Glutamatergic neuron (in vitro differentiated cells): ENCODE measurements at places on chromosomes 5 and 9.

DNA sequence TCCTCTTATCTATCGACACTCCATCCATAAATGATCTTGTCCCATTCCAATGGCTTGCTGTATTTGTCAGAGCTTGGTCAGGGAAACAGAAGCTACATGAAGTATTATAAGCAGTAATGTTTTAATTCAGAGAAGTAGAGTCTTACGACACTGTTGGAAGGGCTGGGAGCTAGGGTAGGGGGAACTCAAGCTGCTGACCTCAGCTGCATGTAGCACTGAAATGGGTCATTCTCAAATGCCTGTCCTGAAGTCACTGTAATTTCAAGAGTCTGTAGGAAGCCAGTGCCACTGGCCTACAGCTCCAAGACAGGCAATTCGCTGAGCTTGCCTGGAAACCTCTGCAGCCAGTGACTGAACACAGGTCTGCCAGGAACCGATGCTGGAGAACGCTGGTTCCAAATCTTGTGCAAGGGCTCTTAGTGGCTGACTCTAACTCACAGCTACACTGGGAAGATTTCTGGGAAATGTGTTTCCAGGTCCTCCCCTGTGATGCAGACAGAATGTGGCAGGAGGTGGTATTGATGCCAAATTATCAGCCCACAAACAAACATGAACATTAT lies 532.4 kb downstream of the CCDC171 start:
- H3K36me3 ChIP-seq: peaks cover 5% of the 10 kb centered on the region
- DNase-seq: no peak
- no peak overlapping the region for H3K27ac ChIP-seq
- no peak overlapping the region for H3K4me3 ChIP-seq
- H3K27me3 ChIP-seq: peaks cover 2% of the 10 kb centered on the region

DNA sequence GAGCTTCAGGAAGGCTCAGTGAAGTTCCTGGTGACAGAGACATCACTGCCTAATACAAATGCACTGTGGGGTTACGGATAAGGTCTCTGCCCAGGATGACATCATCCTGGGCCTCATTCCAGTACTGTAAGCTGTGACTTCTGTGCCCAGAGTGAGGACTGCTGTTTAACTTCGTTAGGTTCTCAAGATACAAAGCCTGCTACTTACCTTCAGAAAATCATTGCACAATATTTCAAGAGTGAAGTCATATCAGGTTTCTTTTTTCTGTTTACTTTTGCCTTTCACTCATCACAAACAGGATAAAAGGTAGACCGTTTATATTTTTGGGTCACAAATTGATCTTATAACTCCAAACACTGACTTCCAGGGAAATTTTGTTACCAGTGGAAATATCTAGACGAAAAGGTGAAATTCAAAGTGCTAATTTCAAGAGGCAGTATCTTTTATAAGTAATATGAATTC lies 241.2 kb downstream of the PIK3R1 start:
- no peak overlapping the region for H3K27ac ChIP-seq
- peaks cover 3% of the 10 kb centered on the region for H3K4me1 ChIP-seq
- no peak overlapping the region for H3K4me3 ChIP-seq
- H3K36me3 ChIP-seq: no peaks in the 10 kb centered on the region
- DNase-seq: no peak

GRCh38 chr5:10202089-10202910 lies 47.4 kb downstream of the ATPSCKMT start:
- H3K27ac ChIP-seq: no peak overlapping the region
- DNase-seq: no peak
- H3K4me1 ChIP-seq: peaks cover 3% of the 10 kb centered on the region
- H3K4me3 ChIP-seq: no peak overlapping the region

DNA sequence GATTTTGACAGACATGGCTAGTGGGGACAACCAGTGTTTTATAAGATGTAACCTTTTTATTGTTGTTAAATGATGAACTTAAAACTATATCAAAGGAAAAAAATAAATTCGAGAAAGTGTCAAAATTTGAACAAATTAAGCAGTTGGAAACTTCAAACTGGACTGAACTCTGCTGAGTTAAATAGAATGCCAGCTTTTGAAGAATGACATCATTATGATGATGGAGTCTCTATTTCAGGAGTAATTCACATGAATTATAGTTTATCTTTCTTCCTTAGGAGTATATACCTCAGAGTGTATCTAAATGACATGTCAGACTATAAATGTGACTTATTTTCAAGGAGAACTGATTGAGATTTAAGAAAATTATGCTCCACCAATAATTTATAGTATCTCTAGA lies 125.2 kb downstream of the CAMK4 start:
- H3K36me3 ChIP-seq: no peaks in the 10 kb centered on the region
- no peak for DNase-seq
- H3K27ac ChIP-seq: no peak overlapping the region

- peaks cover 2% of the 10 kb centered on the region for H3K27me3 ChIP-seq
- peak overlapping the region; percentile 70 for H3K4me3 ChIP-seq
- no peaks in the 10 kb centered on the region for H3K36me3 ChIP-seq
- DNase-seq: no peak
These were observed 600.2 kb upstream of the TLE4 start for GRCh38 chr9:78971540-78971939.

- DNase-seq: no peak
- H3K27ac ChIP-seq: no peak overlapping the region
- peaks cover 10% of the 10 kb centered on the region for H3K27me3 ChIP-seq
- H3K4me1 ChIP-seq: peaks cover 16% of the 10 kb centered on the region
- H3K4me3 ChIP-seq: no peak overlapping the region
These were observed 12.2 kb downstream of the IL9 start for GRCh38 chr5:135883441-135883840.

DNA sequence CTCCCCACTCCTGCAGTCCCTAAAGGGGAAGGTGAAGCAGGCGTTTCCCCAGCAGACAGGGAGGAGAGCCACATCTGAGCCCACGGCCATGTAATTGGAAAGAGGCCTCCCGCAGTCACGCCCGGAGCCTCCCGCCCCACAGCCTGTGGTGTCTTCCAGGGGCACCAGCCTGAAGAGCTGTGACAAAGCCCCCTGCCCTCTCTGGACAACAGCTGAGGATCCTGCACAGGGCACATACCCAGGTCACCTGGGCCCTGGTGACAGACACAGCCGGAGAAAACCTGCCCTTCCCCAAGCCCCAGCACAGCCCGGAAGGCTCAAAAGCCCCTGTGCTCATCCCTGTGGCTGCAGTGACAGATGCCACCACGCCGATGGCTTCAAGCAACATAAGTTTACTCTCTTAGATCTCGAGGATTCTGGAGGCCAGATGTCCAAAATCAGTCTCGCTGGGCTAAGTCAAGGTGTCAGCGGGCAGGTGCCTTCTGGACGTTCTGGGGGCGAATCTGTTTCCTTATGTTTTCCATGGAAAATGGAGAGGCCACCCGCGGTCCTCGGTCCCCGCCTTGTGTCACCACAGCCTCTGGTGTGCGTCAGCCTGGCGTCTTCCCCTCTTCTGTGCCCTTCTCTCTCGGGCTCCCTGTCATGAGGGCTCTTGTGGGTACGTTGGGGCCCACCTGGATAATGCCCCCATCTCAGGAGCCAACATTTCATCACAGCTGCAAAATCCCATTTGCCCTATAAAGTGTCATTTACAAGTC lies 71.5 kb downstream of the PSMB7 start:
- DNase-seq: peak; percentile 14
- H3K4me1 ChIP-seq: peaks cover 22% of the 10 kb centered on the region
- peaks cover 5% of the 10 kb centered on the region for H3K27me3 ChIP-seq
- no peaks in the 10 kb centered on the region for H3K36me3 ChIP-seq
- peak overlapping the region; percentile 73 for H3K27ac ChIP-seq

DNA sequence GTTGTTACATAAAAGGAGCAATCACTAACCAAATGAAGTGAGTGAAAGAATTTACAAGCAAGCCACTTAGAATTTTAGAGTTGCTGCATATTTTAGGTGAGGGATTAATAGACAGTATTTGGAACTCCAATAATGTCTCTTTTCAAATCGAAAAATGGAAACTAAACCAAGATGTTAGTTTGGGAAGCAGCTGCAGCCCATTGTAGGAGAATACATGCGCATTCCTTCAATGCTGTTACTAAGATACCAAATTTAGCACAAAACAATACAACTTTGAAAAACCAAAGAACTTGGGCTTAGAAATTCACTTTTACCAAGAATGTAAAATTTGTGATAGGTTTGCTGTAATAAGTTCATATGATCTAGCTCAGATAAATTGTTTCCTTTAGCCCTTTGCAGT lies 411.8 kb upstream of the CDH6 start:
- no peak for DNase-seq
- H3K4me1 ChIP-seq: no peaks in the 10 kb centered on the region
- H3K27ac ChIP-seq: no peak overlapping the region
- no peak overlapping the region for H3K4me3 ChIP-seq
- H3K27me3 ChIP-seq: peaks cover 2% of the 10 kb centered on the region
- H3K36me3 ChIP-seq: peaks cover 14% of the 10 kb centered on the region

- H3K4me3 ChIP-seq: no peak overlapping the region
- H3K36me3 ChIP-seq: no peaks in the 10 kb centered on the region
These were observed 87.3 kb downstream of the HRH2 start for GRCh38 chr5:175745210-175745609.

DNA sequence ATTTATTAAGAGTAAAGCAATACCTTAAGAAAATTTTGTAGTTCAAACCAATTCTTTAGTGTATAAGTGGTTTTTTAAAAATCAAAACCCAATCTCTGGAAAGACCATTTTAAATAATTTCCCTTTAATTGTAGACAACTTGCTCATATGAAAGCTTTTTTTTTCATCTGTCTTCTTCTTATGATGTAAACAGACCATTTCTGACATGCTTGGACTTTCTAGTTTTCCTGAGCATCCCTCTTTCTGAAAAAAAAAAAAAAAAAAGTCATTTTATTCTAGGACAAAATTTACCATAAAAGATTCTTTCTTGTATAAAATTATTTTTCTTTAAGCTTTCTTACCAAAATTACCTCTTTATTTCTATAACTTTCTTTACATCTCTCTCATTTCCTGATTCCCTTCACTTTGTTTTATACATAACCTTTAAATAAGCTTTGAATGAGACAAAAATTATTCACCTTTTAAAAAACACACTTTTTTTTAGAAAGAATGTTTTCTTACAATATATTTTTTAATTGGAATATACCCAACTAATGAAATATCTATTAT lies 67.5 kb downstream of the COL15A1 start:
- H3K4me1 ChIP-seq: no peaks in the 10 kb centered on the region
- H3K27me3 ChIP-seq: no peaks in the 10 kb centered on the region
- peaks cover 5% of the 10 kb centered on the region for H3K36me3 ChIP-seq
- H3K4me3 ChIP-seq: no peak overlapping the region

DNA sequence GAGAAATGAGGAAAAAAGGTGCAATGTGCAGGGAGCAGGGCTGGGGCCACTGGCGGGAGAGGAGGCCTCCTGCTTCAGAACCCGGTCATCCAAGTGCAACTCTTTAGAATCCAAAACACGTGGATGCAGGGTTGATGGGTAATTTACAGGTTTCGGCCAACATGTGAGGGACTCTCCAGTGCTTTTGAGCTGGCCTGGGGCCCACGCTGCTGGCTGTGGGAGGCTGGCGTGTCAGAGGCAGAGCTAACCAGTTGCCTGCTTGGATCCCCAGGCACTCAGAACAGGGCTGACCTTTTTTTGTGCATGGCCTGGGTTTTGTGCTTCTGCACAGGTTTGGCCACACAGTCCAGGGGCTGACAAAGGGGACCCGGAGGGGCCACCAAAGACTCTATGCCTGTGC lies 61.6 kb downstream of the GADD45G start:
- H3K27ac ChIP-seq: no peak overlapping the region
- no peak for DNase-seq
- peaks cover 5% of the 10 kb centered on the region for H3K36me3 ChIP-seq
- H3K4me1 ChIP-seq: peaks cover 37% of the 10 kb centered on the region
- peaks cover 16% of the 10 kb centered on the region for H3K27me3 ChIP-seq

GRCh38 chr5:96279801-96280542 lies 153.1 kb downstream of the PCSK1 start:
- DNase-seq: no peak
- H3K36me3 ChIP-seq: peaks cover 10% of the 10 kb centered on the region

- H3K4me1 ChIP-seq: no peaks in the 10 kb centered on the region
- DNase-seq: no peak
- H3K36me3 ChIP-seq: no peaks in the 10 kb centered on the region
- H3K27me3 ChIP-seq: no peaks in the 10 kb centered on the region
These were observed 94.8 kb downstream of the RCL1 start for GRCh38 chr9:4887556-4887955.

- no peak overlapping the region for H3K4me3 ChIP-seq
- no peak overlapping the region for H3K27ac ChIP-seq
- no peak for DNase-seq
- H3K4me1 ChIP-seq: no peaks in the 10 kb centered on the region
- no peaks in the 10 kb centered on the region for H3K27me3 ChIP-seq
- H3K36me3 ChIP-seq: no peaks in the 10 kb centered on the region
These were observed 159.9 kb downstream of the TMEM38B start for GRCh38 chr9:105854026-105854782.

- H3K4me1 ChIP-seq: no peaks in the 10 kb centered on the region
- DNase-seq: no peak
- no peak overlapping the region for H3K4me3 ChIP-seq
These were observed 478.8 kb downstream of the CETN3 start for GRCh38 chr5:89930591-89931392.

GRCh38 chr9:137881591-137882505 lies 4.3 kb downstream of the CACNA1B start:
- DNase-seq: no peak
- H3K27ac ChIP-seq: no peak overlapping the region
- peaks cover 18% of the 10 kb centered on the region for H3K4me1 ChIP-seq
- H3K36me3 ChIP-seq: peaks cover 4% of the 10 kb centered on the region
- H3K27me3 ChIP-seq: peaks cover 12% of the 10 kb centered on the region

DNA sequence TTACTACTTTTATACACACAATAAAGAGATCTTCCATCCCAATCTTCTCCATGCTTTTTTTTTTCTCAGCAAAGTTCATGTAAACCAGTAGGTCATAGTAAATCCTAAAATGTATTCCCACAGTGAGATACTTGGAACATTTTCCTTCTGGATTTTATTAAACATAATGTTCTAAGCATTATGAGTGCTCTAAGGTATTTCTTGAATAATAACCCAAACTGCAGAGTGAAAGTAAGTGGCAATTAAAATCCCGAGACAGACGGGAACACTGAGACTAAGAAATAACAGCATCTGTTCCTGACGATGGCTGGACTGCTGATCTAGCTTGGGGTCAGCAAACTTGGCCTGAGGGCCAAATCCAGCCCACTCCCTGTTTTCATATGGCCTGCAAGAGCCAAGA lies 359.8 kb downstream of the ARL15 start:
- peaks cover 6% of the 10 kb centered on the region for H3K36me3 ChIP-seq
- no peaks in the 10 kb centered on the region for H3K27me3 ChIP-seq
- peak overlapping the region; percentile 2 for H3K27ac ChIP-seq
- H3K4me3 ChIP-seq: no peak overlapping the region
- peaks cover 4% of the 10 kb centered on the region for H3K4me1 ChIP-seq

DNA sequence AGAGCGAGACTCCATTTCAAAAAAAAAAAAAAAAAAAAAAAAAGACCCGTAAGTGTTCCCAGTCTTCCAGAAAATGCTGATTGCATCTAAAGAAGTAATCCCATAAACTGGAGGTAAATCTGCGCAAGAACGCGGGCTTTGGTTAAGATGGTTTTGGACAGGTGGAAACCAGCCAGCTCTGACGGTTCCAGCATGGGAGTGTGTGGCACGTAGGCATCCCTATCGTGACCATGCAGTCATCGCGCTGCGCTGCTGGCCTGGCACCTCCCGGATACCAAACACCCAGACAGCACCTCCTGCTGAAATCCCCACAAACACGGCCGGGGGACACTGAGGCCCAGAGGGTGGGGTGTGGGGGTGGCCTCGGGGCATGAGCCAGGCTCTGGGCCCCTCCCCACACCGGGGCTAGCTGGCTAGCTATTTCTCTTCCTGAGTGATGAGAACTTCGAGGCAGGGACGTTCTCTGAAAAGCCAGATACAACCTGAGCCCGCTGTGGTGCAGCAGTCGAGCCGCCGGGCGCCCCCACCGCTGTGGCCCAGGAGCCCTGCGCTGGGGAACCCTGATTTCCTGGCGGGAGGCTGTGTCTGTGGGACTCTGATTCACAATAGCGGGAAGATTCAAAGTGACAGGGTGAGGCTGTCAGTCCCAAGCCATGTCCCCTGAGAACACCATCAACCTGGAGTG lies 32.2 kb upstream of the NOTCH1 start:
- H3K27me3 ChIP-seq: peaks cover 5% of the 10 kb centered on the region
- no peak for DNase-seq
- H3K4me1 ChIP-seq: peaks cover 4% of the 10 kb centered on the region
- no peak overlapping the region for H3K27ac ChIP-seq
